ENCODE measurements at places on chromosomes 16 and 17.

DNA sequence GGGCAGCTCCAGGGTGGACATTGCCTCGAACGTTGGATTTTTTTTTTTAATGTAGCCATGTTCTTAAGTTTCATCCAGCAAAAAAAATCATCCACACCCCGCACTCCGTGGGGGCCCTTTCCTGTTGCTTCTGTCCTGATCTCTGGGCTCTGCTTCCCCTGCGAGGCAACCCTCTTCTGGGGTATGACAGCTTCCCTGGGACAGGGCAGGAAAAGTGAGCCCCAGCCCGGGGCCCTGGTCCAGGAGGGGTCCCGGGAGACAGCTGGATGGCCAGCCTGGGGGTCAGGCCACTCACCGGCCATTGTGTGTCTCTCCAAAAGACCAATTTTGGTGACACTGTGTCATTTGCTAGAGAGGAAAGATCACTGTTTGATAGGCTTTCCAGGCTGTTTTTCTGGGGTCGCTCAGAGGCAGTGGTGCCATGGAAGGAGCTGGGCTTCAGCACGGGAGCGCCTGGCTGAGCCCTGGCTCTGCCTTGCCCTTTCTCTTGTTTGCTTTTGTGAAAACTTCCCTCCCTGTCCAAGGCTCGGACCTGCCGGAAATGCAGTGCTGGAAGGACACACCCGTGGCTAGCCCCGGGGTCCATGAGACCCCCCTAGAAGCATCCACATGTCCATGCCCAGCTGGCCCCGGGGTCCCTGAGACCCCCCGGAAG lies 41.0 kb upstream of the CHMP6 start:
- DNase-seq, result no peak

- DNase-seq, result no peak
Measured at GRCh38 chr16:76885776-76886537, 305.0 kb upstream of the MON1B start.

- DNase-seq, result no peak
Measured at GRCh38 chr17:57746221-57746620, 1.1 kb upstream of the CCDC182 start.

- no peak for DNase-seq
Measured at GRCh38 chr17:76575570-76575969, 10.1 kb downstream of the ST6GALNAC2 start.

DNA sequence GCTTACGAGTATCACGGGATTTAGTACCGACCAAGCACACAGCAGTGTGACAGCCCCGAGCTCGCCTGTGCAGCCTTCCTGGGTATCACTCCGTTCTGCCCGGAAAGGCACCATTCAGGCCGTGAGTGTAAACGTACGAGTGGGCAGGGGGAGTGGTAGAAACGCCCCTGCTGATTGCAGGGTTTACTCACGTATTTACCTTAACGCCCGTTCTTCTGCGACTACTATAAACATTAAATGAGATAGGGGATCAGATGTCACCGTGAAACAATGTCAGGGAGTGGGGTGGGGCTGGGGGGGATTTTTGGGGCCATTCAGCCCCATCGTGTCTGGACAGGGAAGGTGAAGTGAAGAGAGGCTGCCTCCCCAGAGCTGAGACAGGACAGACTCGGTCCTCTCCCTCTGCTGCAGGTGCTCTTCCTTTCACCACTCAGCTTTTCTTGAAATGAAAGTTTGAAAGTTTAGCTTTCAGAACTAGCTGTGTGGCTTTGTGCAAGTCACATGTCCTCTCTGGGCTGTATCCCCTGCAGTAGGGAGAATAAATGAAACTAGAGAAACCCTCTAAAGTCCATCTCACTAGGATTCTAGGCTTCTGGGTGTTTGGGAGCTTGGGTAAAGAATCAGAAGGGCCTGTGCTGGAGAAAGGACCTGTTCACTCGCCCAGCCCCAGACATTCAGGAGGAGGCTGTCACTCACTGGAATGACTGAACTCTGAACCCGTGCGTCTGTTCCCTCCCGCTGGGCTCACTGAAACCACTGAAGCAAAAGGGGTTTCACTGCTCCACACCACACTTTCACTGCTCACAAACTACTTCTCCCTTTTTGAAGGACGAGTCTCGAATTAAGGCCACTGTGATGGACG lies 66.7 kb downstream of the RPA1 start:
- no peak for DNase-seq

DNA sequence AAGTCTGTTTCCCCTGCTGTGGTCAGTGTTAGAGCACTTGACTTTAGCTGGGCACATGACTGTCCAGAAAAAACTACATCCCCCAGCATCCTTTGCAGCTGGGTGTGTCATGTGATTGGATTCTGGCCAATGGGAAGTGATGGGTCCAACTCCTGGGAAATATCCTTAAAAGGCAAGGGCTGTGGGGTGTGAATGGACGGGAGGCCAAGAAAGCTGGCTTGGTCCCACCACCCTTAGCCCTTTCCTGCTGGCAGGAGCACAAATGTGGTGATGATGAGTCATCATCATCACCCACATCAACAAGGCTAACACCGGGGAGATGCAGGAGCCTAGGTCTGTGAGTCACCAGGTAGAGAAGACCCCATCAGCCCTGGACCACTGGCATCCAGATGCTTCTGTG lies 341.7 kb downstream of the C16orf95 start:
- DNase-seq, result no peak

GRCh38 chr17:73305845-73306836 lies 5.7 kb downstream of the CDC42EP4 start:
- no peak for DNase-seq

GRCh38 chr16:7888411-7888810 lies 555.8 kb downstream of the RBFOX1 start:
- no peak for DNase-seq

DNA sequence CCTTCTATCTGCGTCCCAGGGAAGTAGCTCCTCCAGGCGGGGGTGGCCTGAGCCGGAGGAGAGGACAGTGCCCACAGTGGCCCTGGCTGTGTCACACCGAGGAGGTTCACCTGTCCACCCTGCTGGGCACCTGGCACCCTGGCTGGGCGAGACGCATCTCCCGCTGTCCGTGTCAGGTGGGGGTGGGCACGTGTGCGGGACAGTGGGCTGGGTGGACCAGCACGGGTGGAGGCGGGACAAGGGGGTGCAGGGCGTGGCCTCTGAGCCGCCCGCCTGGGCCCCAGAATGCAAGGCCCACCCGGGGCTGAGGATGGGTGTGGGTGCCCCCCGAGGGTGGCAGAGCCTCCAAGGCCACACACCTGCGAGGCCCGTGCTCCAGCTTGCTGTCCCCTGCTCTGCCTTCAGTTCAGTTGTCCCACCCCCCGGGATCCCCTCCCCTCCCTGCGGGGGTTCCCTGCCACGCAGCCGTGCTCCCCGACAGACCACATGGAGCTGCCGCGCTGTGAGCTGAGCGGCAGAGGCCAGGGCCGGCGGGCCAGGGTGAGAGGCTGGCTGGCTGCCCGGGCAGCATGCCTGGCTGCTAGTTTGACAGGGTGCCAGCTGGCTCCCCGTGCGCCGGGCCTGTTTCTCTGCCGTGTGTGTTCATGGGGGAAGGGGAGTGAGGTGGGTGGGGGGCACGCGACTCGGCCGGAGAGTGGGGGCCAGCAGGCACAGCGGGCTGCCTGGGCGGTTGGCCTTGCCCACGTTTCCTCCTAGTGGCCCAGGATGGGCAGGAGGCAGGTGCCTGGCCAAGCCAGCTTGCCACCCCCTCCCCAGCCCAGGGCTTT lies 33.9 kb downstream of the BAHCC1 start:
- DNase-seq, result no peak

GRCh38 chr17:31604936-31605335 lies 213.5 kb downstream of the RAB11FIP4 start:
- no peak for DNase-seq

DNA sequence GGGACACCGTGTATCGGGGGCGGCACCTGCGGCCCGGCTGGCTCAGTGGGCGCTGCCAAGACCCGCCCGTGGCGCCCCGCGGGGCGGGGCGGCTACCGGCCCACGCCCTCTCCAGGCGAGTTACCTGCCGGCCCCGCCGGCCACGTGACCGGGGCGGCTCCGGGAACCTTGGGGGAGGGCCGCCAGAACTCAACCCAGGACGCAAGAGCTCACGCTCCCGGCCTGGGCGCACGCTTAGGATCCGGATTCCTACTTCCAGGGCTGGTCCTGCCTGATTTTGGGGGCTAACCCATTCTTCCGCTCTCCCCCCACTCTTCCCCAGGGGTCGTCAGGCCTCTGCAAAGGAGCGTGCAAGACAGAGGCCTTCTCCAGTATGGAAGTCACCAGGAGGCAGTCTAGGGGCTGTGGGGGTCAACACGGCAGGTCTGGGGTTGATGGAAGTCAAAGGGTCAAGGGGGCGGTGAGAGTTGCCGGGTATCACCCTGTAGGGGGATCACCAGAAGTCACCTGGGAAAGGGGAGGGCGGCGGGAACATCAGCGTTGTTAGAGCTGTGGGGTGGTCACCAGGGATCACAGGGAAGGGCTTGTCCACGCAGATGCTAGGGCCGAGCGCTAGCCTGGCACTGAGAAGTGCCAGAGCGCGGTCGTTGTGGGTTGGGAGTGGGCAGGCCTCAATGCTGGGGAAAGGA lies 354 bp upstream of the ESRP2 start:
- peak; percentile 39 for DNase-seq

GRCh38 chr16:14106457-14106856 lies 35.3 kb downstream of the MRTFB start:
- DNase-seq, result no peak

GRCh38 chr16:31131841-31132271 lies 3.7 kb downstream of the PRSS8 start:
- no peak for DNase-seq

DNA sequence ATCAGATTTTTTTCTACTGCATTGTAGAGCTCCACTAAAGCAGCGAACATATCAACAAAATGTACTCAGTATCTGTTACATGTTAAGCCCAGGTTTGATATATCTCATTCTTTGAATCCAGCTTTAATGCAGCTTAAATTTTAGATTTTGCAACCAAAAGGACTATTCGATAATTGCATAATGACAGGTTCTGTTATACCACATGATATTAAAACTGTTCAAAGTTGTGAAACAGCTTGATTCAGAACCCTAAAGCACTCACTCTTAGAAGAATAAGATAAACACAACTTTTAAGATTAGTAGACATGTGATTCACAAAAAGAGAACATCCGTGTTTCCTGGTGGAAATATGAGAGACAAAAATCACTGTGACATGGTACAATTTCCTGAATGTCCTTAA lies 427.9 kb downstream of the CDH11 start:
- no peak for DNase-seq

DNA sequence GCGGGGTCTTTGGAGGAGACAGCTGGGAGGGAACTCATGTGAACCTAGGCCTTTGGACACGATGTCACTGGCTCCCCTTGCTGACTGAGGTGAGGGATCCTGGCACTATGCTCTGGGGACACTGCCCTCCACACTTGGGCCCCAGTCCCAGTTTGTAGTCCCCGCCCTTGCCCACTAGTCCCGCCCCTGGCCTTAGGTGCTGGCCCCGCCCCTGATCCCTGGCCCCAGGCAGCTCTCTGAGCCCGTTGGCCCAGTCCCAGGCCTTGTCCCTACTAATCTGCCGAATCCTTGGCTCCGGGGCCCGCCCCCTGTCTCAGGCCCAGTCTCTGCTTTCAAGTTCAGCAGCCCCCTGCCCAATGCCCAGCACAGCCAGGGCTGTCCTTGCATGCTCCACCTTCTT lies 61.0 kb downstream of the SMPD3 start:
- no peak for DNase-seq

All from effector CD4-positive, alpha-beta T cell (primary cell).